ENCODE measurements at places on chromosomes 11 and 22.
A peak's percentile ranks its signal among the peaks of the same experiment; 100 is the strongest.

- H3K27me3 ChIP-seq: no peaks in the 10 kb centered on the region
- no peak for DNase-seq
- H3K27ac ChIP-seq: no peak overlapping the region
- H3K4me1 ChIP-seq: no peaks in the 10 kb centered on the region
Measured at GRCh38 chr11:36361901-36362391, 65.9 kb downstream of the PRR5L start.

DNA sequence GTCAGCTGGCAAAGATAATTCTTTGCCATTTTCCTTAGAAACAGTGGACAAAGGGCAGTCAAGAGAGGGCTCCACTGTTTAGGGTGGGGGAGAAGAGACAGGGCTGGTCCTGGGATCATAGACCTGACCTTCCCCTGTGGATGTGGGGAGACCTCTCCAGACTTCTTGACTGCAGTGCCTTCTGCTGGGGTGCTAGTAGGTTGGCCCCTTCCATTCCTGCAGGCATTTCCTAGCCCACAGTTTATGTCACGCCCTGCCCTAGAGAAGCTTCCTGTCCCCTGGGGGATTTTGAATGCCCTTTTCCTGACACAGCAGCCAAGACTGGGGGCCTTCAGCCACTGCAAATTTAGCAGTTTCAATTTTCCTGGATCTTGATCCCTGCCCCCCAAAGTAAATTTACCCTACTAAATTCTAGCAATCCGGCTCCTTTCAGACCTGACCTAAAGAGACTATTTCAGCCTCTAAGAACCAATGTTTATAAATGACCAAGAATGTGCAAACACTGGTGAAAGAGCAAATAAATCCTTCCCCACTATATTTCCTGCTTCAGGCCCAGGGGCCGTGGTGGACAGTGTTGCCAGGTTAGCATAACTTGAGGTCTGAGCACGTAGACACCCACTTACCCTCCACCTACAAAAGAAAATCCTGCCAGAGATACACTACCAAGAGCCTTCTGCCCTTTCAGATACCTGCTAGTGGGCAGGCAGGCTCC is 58.4 kb downstream of the PPFIBP2 start:
- peak overlapping the region; percentile 12 for H3K27ac ChIP-seq
- no peaks in the 10 kb centered on the region for H3K36me3 ChIP-seq
- no peaks in the 10 kb centered on the region for H3K4me1 ChIP-seq
- H3K27me3 ChIP-seq: peaks cover 3% of the 10 kb centered on the region
- no peak for DNase-seq

GRCh38 chr22:23213581-23214334 is 33.4 kb downstream of the BCR start:
- H3K36me3 ChIP-seq: no peaks in the 10 kb centered on the region
- no peaks in the 10 kb centered on the region for H3K27me3 ChIP-seq
- peak overlapping the region; percentile 43 for H3K27ac ChIP-seq
- H3K4me1 ChIP-seq: peaks cover 57% of the 10 kb centered on the region
- no peak overlapping the region for H3K4me3 ChIP-seq

DNA sequence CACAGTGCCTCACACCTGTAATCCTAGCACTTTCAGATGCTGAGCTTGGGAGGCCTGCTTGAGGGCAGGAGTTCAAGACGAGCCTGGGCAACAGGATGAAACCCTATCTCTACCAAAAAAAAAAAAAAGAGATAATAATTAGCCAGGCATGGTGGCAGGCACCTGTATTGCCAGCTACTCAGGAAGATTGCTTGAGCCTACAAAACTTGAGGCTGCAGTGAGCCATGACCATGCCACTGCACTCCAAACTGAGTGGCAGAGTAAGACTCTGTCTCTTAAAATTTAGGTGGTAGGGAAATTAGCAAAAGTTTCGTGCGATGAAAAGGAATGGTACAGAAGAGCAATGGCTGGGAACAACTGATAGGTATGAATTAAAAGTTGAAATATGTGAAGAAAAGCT is 18.0 kb downstream of the ST13 start:
- no peaks in the 10 kb centered on the region for H3K27me3 ChIP-seq
- no peak overlapping the region for H3K4me3 ChIP-seq
- H3K36me3 ChIP-seq: peaks cover 40% of the 10 kb centered on the region
- H3K4me1 ChIP-seq: peaks cover 9% of the 10 kb centered on the region

DNA sequence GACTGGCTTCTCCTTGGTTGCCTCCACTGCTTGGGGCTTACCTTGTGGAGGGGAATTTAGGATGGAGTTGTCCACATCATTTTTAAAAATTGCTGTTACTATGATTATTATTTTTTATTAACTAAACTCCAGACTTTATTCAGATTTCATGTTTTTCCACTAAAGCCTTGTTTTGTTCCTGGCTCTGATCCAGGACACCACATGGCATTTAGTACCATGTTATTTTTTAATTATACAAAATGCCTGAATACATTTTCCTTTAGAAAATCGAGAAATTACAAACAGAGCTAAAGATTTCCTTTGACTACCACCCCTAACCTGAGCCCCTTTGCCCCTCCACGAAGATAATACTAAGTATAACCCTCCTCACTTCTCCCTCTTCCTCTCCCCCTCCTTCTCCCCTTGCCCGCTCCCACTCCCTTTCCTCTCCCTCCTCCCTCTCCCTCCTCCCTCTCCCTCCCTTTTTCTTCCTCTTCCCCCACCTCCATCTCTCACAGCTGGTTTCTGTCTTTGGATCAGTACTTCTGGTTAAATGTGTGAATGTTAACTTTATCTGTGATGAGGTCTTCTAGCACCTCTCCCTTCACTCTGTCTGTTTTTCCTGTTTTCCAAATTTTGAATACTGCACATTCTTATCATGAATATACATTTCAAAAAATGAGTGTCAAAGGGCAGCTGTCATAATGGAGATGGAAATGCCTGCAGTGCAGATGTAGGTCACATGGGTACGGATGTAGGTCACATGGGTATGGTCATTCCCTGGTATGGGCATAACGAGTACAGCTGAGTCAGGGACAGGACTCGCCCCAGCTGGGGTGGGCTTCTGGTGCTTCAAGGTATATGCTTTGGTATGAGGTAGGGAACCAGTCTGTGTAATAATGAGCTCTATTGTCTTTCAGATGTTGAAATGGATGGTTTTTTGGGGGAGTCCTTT is 54.4 kb upstream of the OR4B1 start:
- H3K27ac ChIP-seq: no peak overlapping the region
- no peaks in the 10 kb centered on the region for H3K27me3 ChIP-seq
- H3K36me3 ChIP-seq: peaks cover 27% of the 10 kb centered on the region
- H3K4me1 ChIP-seq: no peaks in the 10 kb centered on the region
- DNase-seq: no peak

DNA sequence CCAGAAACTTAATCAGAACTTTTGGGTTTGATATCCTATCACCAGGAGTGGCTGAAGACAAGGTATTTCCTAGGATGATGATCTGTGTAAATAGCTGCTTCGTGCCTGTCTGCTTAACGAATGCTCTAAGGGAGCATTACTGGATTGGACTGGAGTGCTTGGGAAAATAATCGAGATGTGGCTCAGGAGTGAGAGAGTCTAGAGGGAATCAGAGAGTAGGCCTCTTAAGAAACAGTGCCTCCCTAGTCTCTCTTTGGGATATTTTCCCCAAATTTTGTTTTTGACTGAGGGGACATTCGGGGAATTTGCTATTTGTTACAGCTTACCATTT is 2.5 kb downstream of the MAML2 start:
- no peaks in the 10 kb centered on the region for H3K4me1 ChIP-seq
- no peaks in the 10 kb centered on the region for H3K27me3 ChIP-seq
- DNase-seq: no peak
- H3K4me3 ChIP-seq: no peak overlapping the region
- no peaks in the 10 kb centered on the region for H3K36me3 ChIP-seq
- peak overlapping the region; percentile 81 for H3K27ac ChIP-seq

DNA sequence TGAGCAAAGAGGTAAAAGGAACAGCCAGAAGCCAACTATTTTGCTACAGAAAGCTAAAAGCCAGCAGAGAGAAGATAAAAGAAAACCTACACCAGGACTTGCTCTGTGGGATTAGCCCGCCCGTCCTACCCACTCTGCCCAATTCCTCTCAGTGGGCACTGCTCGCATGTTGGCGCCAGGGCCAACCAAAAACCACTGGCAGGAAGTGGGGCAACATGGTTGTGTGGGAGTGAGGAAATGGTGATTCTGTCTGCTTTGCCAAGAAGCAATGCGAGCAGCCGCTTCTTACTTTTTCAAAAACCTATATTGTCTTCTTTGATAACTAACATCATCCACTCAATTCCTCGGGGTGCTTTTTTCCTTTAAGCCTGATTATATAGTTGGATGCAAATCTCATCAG is 14.2 kb upstream of the APOA1 start:
- H3K27me3 ChIP-seq: no peaks in the 10 kb centered on the region
- no peak overlapping the region for H3K27ac ChIP-seq
- DNase-seq: no peak
- peaks cover 8% of the 10 kb centered on the region for H3K36me3 ChIP-seq
- H3K4me1 ChIP-seq: peaks cover 24% of the 10 kb centered on the region
- no peak overlapping the region for H3K4me3 ChIP-seq

DNA sequence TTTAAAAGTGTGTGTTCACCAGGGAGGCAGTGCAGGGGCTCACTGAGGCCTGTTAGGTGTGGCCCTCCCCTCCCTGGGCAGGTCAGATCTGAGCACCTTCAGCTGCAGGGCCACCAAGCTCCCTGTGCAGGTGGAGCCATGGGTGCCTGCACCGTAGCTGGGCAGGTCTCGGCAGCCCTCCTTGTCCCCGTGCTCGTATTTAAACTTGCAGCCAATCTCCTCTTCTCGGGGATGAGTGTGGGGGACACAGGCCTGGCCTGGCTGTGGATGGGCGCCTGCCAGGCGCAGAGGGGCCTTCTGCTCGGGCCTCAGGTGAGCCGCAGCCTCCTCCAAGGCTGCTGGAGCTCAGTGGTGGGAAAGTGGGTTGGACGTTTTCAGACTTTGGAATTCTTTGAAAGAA is 19.1 kb downstream of the PHRF1 start:
- no peaks in the 10 kb centered on the region for H3K27me3 ChIP-seq
- H3K27ac ChIP-seq: no peak overlapping the region
- no peak overlapping the region for H3K4me3 ChIP-seq
- H3K36me3 ChIP-seq: peaks cover 28% of the 10 kb centered on the region

GRCh38 chr11:15616130-15617105 is 501.7 kb downstream of the INSC start:
- no peak overlapping the region for H3K4me3 ChIP-seq
- no peak overlapping the region for H3K27ac ChIP-seq
- no peak for DNase-seq

- peak overlapping the region; percentile 40 for H3K27ac ChIP-seq
- peak; percentile 24 for DNase-seq
- peaks cover 24% of the 10 kb centered on the region for H3K4me1 ChIP-seq
- peak overlapping the region; percentile 57 for H3K4me3 ChIP-seq
Measured at GRCh38 chr11:76668362-76669155, 2.0 kb downstream of the LRRC32 start.

- peak overlapping the region; percentile 49 for H3K4me3 ChIP-seq
- peaks cover 21% of the 10 kb centered on the region for H3K4me1 ChIP-seq
- H3K27ac ChIP-seq: peak overlapping the region; percentile 59
- no peaks in the 10 kb centered on the region for H3K36me3 ChIP-seq
- H3K27me3 ChIP-seq: peaks cover 97% of the 10 kb centered on the region
- DNase-seq: no peak
Measured at GRCh38 chr11:124746621-124747243, 5.3 kb downstream of the VSIG2 start.

- H3K27me3 ChIP-seq: no peaks in the 10 kb centered on the region
- no peak overlapping the region for H3K27ac ChIP-seq
- H3K4me1 ChIP-seq: no peaks in the 10 kb centered on the region
- no peaks in the 10 kb centered on the region for H3K36me3 ChIP-seq
Measured at GRCh38 chr22:22748297-22748743, 103.9 kb downstream of the GGTLC2 start.
